ENCODE measurements at places on chromosomes 2 and 18.

- no peak for DNase-seq
These were observed 522.5 kb downstream of the GALR1 start for GRCh38 chr18:77772177-77772576.

DNA sequence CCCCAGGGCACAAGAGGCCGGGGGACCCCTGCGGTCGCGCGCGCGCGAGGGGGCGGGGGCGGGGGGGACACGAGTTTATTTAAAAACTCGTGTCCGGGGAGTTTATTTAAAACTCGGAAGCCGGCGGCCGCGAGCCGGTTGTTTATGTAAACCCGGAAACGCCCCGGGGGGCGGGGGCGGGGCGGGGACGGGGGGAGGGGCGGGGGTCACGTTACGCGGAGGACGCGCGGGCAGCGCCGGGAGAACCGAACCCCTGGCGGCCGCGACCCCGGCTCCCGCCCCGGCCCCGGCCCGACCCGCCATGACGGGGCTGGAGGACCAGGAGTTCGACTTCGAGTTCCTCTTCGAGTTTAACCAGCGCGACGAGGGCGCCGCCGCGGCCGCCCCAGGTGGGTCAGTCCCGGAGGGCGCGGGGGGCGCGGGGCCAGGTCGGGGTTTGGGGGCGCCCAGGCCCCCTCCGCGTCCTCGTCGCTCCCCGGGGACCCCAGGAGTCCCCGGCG lies 4.4 kb downstream of the NFATC1 start:
- no peak for DNase-seq

- no peak for DNase-seq
These were observed 66.7 kb downstream of the MERTK start for GRCh38 chr2:111965062-111965461.

- no peak for DNase-seq
These were observed 424.6 kb upstream of the VRK2 start for GRCh38 chr2:57622009-57622408.

DNA sequence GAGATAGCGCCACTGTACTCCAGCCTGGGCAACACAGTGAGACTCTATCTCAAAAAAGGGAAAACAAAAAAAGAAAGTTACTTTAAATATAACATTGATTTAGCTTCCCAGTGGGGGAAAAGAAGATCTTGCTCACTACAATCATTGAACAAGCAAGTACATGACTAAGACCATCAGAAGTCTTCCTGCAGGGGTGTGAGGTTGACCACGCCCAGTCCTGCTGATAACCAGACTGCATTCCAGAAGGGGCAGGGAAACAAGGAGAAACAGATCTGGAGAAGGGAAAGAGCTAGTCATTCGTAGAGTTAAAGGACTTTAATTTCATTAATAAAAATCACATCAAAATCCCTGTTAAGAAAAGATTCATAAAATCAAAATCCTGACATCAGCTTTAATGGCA lies 77.5 kb downstream of the EPHA4 start:
- DNase-seq, result no peak

GRCh38 chr18:37403100-37403781 lies 162.4 kb downstream of the CELF4 start:
- peak; percentile 86 for DNase-seq

- DNase-seq, result no peak
These were observed 16.0 kb downstream of the PIGN start for GRCh38 chr18:62170857-62171256.

Data from GM04503 (cell line).